Effector CD4-positive, alpha-beta T cell (primary cell): ENCODE measurements at places on chromosomes 1 and 21.

DNA sequence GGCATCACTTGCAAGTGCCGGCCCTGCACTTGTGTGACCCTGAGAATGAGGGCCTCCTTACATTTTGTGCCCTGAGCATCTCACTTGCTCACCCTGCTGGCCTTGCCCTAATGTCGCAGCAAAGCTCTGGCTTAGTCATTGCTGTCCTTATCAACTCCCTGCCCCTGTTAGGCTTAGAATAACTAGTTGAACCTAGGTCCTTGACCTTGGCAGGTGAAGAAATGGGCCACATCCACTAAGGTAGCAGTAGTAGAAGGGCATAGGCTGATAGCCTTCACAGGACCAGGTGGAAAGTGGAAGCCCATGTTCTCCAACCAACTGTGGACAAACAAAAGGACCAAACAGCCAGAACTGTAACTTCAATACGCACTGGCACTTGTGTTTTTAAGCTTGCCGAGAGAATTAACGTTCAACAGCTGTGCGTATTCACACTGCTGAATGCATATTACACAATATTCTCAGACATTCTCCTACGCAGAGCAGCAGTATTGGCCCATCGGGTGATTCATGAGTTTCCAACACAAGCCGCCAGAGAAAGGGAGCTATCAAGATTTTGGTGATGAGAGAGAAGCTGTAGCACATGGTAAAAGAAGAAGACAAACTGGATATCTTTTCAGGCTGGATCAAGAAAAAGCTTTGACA, 27.7 kb upstream of the PTGFRN start:
- peak; percentile 3 for DNase-seq

DNA sequence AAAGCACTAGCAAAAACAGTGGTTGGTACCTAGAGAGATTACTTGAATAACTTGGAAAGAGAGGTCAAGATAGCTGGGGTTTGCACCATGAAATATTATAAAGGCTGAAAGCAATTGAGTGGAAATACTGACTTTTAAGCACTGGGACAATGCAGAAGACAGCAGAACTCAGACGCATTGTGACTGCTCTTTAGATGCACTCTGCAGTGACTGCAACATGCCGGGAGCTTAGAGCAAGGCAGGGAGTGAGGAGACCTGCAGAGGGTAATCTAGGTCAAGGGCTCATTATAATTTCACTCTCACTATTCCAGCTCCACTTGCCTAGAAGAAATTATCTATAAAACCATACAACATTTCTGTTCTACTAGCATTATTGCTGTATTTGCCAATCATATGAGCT, 36.6 kb downstream of the OLFM3 start:
- no peak for DNase-seq

DNA sequence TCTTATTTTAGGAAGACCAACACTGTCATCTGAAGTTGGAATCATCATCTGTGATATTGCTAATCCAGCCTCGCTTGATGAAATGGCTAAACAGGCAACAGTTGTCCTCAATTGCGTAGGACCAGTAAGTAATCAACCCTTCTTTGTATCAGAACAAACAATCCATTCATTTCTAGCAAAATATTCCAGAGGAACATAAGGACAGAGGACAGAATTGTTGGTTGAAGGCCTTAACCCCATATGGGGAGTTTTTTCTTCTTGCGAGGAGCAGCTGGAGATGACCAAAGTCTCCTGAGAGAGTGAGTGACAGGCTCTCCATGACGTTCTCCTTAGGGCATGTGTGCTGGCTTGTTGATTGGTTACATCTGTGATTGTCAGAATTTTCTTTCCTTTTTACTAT, 2.7 kb downstream of the SCCPDH start:
- DNase-seq, result no peak

GRCh38 chr1:22408230-22408629, 43.4 kb upstream of the ZBTB40 start:
- DNase-seq, result no peak

GRCh38 chr1:35178874-35179380, 14.0 kb downstream of the SFPQ start:
- no peak for DNase-seq

GRCh38 chr1:53601867-53602775, 136.8 kb downstream of the GLIS1 start:
- no peak for DNase-seq

- DNase-seq, result no peak
Observed at GRCh38 chr1:56977910-56978309, 12.1 kb upstream of the C8B start.
